ENCODE measurements at places on chromosomes 16 and 17. TPM values are rescaled to one million over a fixed set of nuclear protein-coding genes. Genes with fewer than 3 reads are reported as not detected.

DNA sequence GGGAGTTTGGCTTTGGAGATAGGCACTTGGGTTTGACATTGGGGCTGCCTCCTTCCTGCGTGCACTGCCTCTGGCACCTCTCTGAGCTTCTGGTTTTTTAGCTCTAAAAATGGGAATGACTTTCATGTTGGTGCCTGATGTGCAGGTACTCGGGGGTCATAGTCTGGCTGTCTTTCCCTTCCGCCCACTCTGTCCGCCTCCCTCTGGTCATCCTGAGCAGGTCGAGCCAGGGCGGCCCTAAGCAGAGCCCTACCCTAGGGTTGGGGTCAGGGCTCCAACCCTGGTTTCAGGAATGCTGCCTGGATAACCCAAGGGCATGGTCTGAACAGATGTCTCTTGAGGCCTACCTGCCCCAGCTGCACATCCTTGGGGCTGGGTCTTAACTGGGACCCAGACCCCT, 64.8 kb downstream of the CMIP start:
- no peak overlapping the region for H3K4me3 ChIP-seq
- no peak overlapping the region for H3K27ac ChIP-seq
- H3K27me3 ChIP-seq, result no peaks in the 10 kb centered on the region

- H3K36me3 ChIP-seq, result peaks cover 22% of the 10 kb centered on the region
- no peaks in the 10 kb centered on the region for H3K27me3 ChIP-seq
- H3K27ac ChIP-seq, result no peak overlapping the region
- H3K4me1 ChIP-seq, result no peaks in the 10 kb centered on the region
These were observed 9.9 kb downstream of the METTL22 start for GRCh38 chr16:8631373-8631772.

DNA sequence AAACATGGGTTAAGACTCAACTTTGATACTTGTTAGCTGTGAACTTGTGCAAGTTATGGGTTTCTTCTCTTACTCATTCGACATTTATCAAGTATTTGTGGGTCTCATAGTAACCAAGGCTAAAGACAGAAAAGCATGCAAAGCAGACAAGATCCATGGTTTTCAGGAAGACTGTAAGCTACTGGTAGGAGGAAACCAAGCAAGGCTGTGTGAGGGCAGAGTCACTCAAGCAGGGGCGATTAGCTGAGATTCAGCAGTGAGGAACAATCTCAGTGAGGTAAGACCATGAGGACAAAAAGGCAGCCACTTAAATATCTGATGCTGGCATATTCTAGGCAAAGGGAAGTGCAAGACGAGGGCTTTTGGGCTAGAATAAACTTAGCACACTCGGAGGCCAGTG, 29.5 kb downstream of the MBTD1 start:
- H3K4me3 ChIP-seq, result no peak overlapping the region
- H3K27me3 ChIP-seq, result no peaks in the 10 kb centered on the region
- H3K36me3 ChIP-seq, result peaks cover 20% of the 10 kb centered on the region
- peak overlapping the region; percentile 11 for H3K27ac ChIP-seq

GRCh38 chr16:2296661-2297505, 29.0 kb upstream of the RNPS1 start:
- H3K36me3 ChIP-seq, result no peaks in the 10 kb centered on the region
- DNase-seq, result no peak
- H3K4me1 ChIP-seq, result no peaks in the 10 kb centered on the region
- no peak overlapping the region for H3K4me3 ChIP-seq

DNA sequence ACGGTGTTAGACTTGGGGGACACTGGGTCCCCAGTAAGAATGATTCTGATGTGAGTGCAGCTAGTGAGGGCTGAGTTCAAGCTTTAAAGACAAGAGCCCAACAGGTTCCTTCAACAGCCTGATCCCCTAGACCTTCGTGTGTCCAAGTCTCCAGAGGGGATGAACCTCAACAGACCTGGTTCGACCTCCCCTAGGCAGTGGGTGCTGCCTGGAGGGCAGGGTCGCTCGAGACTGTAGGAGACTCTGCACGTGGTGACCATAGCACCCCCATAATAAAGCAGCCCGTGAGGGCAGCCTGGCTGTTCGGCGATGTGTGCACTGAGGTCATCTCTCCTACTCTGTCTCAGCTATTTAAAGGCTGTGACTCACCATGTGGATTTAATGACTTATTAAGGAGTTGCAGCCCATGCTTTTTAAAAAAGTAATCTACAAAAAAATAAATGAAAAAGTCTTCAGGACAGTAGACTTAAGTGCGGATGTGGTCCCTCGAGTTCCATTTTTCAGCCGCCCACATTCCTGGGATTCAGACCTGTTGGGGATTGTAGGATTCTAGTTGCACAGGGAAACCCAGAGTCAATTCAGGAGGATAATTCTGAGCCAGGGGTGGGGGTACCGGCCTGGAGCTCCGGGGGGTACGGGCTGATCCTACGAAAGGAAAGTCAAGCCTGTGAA, 23.4 kb upstream of the METRNL start:
- H3K27me3 ChIP-seq, result no peaks in the 10 kb centered on the region
- no peak overlapping the region for H3K27ac ChIP-seq
- no peaks in the 10 kb centered on the region for H3K36me3 ChIP-seq
- peaks cover 9% of the 10 kb centered on the region for H3K4me1 ChIP-seq
- DNase-seq, result no peak

Gene LRRC37A
- total RNA-seq, result 2.3 TPM

All from type B pancreatic cell (in vitro differentiated cells).